ENCODE measurements at places on chromosomes 1 and 21. TPM values are rescaled to one million over a fixed set of nuclear protein-coding genes. Genes with fewer than 3 reads are reported as not detected.

OR10J1 gene
- not detected for total RNA-seq

SLFNL1 gene
- not detected for total RNA-seq

DNA sequence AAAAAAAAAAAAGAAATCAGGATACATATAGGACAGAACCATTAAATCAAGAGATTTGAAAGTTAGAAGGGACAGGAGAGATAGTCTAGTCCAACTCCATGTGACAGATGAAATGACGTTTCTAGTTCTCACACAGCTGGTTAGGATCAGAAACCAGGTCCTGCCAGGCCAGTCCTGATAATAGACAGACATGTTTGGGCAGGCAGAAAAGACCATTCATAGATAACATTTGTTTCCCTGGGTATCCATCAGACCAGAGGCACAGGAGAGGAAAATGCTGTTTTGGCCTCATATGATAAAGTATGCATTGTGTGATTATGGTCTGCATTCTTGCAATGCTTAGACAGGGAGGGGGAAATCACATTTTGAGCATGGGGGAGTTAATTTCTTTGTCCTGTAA is 29.3 kb downstream of the ZBTB8B start:
- no peak overlapping the region for H3K27ac ChIP-seq
- DNase-seq = no peak
- peaks cover 24% of the 10 kb centered on the region for H3K27me3 ChIP-seq
- H3K4me3 ChIP-seq = no peak overlapping the region
- H3K4me1 ChIP-seq = no peaks in the 10 kb centered on the region

GRCh38 chr1:53651356-53651755 is 87.6 kb downstream of the GLIS1 start:
- no peaks in the 10 kb centered on the region for H3K4me1 ChIP-seq
- H3K27ac ChIP-seq = no peak overlapping the region
- peaks cover 13% of the 10 kb centered on the region for H3K27me3 ChIP-seq
- DNase-seq = no peak
- H3K36me3 ChIP-seq = no peaks in the 10 kb centered on the region

UTS2 gene
- total RNA-seq = not detected

GRCh38 chr1:162206749-162207635 is 137.5 kb downstream of the NOS1AP start:
- H3K27ac ChIP-seq = no peak overlapping the region
- no peak overlapping the region for H3K4me3 ChIP-seq
- H3K36me3 ChIP-seq = no peaks in the 10 kb centered on the region
- DNase-seq = no peak
- no peaks in the 10 kb centered on the region for H3K4me1 ChIP-seq

DNASE2B gene
- total RNA-seq = not detected

DNA sequence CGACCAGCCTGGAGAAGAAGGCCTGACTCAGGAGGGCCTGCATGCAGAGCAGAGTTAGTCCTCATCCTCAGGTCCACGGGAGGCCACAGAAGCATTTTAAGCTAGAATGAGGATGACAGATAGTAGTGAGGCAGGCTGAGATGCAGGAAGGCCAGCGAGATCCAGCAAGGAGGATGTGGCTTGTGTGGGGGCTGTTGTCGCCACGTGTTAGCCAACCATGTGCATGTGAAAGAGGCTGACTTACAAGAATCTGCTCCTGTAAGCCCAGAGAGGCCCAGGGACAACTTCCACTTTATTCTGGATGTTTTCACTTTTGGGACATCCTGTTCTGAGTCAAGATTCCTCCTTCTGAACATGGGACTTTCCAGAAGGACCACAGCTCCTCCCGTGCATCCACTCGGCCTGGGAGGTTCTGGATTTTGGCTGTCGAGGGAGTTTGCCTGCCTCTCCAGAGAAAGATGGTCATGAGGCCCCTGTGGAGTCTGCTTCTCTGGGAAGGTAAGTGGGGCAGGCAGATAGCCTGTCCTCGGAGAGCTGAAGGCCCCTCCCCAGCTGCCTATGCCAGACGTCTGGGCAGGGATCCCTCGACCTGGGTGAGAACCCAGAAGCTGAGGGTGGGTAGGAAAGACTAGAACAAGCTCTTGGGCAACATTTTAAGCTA is at the start of gene SLAMF8:
SLAMF8 (plus strand) TSS at position 433 of the 661 bp plus-strand sequence; CDS start at position 459, 26 bp downstream.
- peaks cover 45% of the 10 kb centered on the region for H3K27me3 ChIP-seq
- H3K4me3 ChIP-seq = peak within 1 kb of the TSS; percentile 67
- peak within 1 kb of the TSS; percentile 69 for H3K27ac ChIP-seq
- peaks cover 54% of the 10 kb centered on the region for H3K4me1 ChIP-seq

GRCh38 chr1:94094469-94095111 is 26.4 kb downstream of the ABCA4 start:
- peaks cover 26% of the 10 kb centered on the region for H3K4me1 ChIP-seq
- H3K36me3 ChIP-seq = no peaks in the 10 kb centered on the region
- no peak overlapping the region for H3K27ac ChIP-seq
- H3K4me3 ChIP-seq = no peak overlapping the region

RIPPLY3 gene
- total RNA-seq = 0.10 TPM

- H3K4me3 ChIP-seq = no peak overlapping the region
- H3K36me3 ChIP-seq = no peaks in the 10 kb centered on the region
- no peak for DNase-seq
- no peak overlapping the region for H3K27ac ChIP-seq
- peaks cover 5% of the 10 kb centered on the region for H3K27me3 ChIP-seq
- H3K4me1 ChIP-seq = no peaks in the 10 kb centered on the region
Measured at GRCh38 chr1:219367496-219367895, 193.8 kb downstream of the LYPLAL1 start.

NTMT2 gene
- not detected for total RNA-seq

SERPINC1 gene
- total RNA-seq = not detected

DNA sequence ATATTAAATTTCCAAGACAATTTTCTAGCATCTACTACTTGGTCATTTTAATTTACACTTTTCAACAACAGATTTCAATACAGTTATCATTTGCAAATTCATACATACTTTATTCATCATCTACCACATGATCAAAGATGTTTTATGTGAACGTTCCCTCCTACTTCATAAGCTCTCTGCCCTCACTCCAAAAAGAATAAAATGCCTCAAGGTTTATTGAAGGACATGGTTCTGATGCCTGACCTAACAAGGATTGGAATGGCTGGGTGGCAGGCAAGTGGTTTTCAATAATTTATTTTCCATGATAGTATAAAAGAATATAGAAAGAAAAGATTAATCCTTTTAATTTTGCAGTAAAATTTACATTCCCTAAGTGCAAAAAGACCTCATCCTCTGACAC is 5.4 kb downstream of the CDKN2C start:
- H3K4me1 ChIP-seq = peaks cover 49% of the 10 kb centered on the region
- H3K27ac ChIP-seq = no peak overlapping the region
- peaks cover 26% of the 10 kb centered on the region for H3K27me3 ChIP-seq
- no peak for DNase-seq

SPRTN gene
- 13.5 TPM for total RNA-seq

STYXL2 gene
- total RNA-seq = not detected

DNA sequence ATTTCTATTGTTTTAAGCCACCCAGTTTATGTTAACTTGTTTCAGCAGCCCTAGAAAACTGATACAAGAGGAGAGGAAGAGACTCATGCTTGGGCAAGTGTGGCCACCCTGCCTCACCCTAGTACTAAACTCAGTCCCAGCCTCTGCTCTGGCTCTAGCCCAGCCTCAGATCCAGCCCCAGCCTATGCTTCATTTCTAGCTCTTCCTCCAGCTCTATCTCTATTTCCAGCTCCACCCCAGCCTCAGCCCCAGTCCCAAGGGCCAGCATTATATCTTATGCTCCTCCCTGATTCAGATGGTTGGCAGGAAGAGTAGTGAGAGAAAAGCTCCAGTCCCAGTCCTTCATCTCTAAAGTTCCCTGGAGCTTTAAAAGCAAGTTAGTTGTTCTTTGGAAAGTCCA is 535.5 kb downstream of the PTPRC start:
- H3K27me3 ChIP-seq = peaks cover 2% of the 10 kb centered on the region
- H3K4me1 ChIP-seq = peaks cover 50% of the 10 kb centered on the region
- H3K27ac ChIP-seq = no peak overlapping the region
- H3K36me3 ChIP-seq = peaks cover 5% of the 10 kb centered on the region
- DNase-seq = no peak
- no peak overlapping the region for H3K4me3 ChIP-seq

GRCh38 chr1:246591958-246592357 is 25.7 kb downstream of the CNST start:
- H3K4me1 ChIP-seq = peaks cover 26% of the 10 kb centered on the region
- H3K27me3 ChIP-seq = no peaks in the 10 kb centered on the region
- no peak overlapping the region for H3K27ac ChIP-seq
- peaks cover 25% of the 10 kb centered on the region for H3K36me3 ChIP-seq
- DNase-seq = no peak

DNA sequence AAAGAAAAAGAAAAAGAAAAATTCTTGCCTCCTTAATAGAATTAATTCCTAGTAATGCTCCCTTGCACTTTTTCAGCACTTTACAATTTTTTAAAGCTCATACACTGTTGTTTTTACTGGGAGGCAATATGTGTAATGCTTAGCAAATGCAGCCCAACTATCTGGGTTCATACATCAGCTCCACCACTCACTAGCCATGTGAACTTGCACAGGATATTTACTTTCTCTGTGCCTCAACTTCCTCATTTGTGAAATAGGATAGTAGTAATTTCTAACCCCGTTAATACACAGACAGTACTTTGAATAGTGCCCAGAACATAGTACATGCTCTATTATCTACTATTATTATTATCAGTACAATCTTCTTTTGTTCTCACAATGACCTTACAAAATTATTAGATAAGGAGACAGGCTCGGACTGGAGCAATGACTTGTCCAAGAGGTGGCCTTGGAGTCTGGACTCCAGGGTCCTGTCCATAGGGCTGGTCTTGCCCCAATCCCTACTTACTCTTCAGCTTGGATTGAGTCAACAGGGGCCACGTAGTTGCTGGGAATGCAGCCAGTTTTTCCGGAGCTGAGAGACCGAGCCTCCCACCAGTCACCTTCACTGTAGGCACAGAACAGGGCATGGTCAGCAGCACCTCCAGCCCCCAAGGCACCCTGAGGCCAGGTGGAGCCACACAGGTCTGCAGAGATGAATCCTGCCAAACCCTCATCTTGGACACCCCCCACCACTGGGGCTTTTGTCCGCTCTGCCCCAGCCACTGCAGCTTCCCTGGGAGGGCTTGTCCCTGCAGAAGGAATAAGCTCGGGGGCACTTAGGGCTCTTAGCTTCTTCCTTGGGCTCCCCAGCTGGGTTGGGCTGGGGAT is 13.7 kb downstream of the FGR start:
- H3K4me3 ChIP-seq = no peak overlapping the region
- peaks cover 2% of the 10 kb centered on the region for H3K36me3 ChIP-seq
- H3K27ac ChIP-seq = no peak overlapping the region
- no peak for DNase-seq

DNA sequence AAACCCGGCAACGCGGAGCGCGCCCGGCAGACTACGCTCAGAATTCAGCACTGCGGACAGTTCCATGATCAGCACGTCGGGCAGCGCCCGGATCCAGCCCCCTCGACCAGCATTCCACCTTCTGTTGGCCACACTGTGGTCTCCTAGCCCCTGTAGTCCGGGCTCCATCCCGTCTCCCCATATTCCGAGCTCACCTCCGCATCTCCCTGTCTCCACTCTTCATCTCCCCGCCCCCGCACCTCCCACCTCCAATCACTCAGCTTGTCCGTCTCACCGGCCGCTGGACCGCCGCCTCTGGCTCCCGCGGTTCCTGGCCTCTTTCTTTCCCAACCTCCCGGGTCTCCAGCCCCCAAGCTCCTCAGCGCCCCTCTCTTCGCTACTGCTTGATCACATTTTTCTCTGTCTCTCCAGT is 500 bp downstream of the EPHA10 start:
- H3K4me1 ChIP-seq = peaks cover 12% of the 10 kb centered on the region
- peak overlapping the region; percentile 18 for H3K27ac ChIP-seq
- DNase-seq = peak; percentile 29
